ENCODE measurements at places on chromosomes 4 and X.

DNA sequence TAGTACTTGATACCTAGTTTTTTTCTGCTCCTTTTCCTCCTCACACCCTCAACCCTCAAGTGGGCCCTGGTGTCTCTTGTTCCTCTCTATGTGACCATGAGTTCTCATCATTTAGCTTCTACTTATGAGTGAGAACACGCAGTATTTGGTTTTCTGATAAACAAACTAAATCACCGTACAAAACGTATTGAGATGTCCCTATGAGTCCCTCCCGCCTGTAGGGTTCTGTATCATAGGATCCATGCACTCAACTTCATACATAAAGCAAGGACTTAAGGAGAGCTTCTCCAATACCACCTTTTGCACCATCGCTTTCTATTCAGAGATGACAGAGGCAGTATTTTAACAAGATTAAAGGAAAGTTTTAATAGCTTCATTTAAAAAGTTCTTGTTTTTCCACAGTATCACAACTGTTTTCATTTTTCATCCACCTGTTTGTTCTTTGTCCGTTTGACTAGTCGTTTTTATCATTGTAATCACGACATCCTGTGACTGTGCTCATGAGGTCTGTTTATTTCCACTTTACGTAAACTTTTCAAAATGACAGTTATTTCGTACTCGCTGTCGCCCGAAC is 457 bp upstream of the RAB9A start:
- no peak for DNase-seq

DNA sequence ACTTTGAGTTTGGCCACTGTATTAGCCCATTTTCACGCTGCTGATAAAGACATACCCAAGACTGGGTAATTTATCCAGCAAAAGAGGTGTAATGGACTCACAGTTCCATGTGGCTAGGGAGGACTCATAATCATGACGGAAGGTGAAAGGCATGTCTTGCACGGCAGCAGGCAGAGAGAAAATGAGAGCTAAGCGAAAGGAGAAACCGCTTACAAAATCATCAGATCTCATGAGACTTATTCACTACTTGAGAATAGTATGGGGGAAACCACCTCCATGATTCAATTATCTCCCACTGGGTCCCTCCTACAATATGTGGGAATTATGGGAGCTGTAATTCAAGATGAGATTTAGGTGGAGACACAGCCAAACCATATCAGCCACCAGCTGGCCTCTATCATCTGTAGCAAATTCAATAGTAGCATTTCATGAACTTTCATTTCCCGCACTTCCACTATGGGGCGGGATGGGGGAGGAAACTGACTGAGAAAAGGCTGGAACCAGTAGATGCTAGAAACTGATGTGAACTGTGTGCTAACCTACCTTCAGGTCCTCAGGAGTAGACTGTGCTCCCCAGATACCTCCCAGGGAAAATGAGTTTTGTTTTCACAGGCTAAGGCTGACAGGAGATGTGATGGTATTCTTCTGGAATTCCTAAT is 35.3 kb upstream of the LGI2 start:
- DNase-seq: no peak

- peak; percentile 27 for DNase-seq
Observed at GRCh38 chrX:53440621-53441517, 6.7 kb upstream of the HSD17B10 start.

DNA sequence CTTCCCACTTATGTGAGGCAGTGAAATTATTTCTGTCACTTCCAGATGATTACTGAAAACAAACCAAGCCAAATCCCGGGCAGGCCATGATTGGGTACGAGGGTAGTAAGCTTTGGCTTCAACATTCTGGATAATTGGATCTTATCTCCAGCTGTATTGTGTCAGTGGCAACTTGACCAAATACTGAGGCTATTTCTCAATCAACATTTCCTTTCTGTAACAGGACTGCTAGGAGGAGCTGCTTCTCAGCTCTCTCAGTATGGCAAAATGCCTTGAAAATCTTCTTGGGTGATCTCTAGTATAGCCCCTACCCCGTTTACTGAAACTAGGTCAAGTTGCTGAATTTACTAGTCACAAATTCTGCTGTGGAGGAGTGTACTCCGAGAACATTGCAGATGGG is 169.3 kb upstream of the FRMPD4 start:
- no peak for DNase-seq

DNA sequence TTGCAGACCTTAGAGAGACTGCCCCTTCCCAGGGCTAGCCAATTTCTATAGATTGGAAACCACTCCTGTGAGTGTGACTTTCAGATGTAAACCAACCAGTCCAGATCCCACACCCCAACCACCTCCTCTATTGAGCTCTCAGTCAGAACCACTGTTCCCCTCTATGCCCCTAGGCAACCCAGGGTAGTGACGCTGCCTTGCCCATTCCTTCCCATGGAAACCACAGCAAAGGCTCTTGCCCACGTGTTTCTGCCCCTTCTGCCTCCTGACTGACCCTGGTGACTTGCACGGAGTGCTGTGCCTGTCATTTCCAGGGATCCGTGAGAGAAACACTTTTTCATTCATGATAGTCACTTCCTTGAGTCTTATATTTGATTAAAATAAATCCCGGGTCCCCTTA is 32.4 kb downstream of the CYTL1 start:
- no peak for DNase-seq

DNA sequence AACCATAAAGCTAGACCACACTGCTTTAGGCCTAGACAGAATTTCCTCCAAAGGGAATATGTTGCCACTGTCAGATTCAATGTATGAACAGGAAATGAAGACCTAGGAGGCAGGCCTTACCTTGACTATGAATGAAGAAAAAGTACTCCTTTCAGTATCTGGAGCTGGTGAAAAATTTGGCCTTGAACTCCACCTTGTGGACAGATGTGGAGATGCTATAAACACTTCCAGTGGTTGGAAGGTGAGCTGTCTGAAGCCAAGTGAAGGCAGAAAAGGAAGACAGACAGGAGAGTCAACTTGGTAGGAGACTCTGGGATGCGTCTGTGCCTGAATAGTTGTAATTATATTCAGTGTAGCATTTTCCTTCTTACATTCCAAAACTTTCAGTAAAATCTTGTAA is 17.2 kb downstream of the SPIN3 start:
- peak; percentile 2 for DNase-seq

DNA sequence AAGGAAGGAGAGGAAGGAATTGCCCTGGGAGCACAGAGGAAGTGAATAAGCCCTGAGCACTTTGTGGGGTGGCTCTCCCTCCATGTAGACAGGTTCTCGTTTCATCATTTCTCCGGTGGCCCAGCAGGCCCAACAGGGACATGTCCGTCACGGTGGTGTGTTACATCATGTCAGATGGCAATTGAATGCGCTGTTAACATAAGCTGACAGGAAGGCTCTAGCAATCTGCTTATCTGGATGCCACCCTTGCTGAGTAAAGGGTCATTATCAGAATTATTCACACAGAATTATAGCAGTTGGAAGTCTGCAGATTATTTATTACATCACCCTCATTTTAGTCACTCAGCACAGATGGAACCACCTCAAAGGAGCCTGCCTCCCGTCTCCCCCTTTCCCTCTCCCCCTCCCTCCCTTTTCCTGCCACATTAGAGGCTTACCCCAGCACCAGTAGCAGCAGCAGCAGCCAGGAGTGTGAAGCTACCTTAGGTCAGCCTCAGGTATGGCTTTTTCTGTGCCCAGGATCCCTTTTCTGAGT is 124.3 kb upstream of the TRIM2 start:
- DNase-seq: no peak

DNA sequence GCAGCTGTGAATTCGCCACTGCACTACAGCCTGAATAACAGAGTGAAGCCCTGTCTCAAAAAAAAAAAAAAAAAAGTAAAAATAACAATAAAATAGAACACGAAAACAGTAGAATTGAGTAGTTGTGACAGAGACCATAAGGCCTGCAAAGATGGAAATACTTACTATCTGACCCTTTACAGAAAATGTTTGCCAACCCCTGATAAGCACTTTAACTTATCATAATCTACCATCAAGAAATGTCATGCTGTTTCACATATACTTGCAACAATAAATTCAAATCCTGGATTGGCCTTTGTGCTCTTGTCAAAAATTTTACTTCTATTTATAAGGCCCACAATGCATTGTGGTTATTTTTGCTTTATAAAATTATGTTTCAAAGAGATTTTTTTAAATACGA is 75.5 kb downstream of the ING2 start:
- no peak for DNase-seq

DNA sequence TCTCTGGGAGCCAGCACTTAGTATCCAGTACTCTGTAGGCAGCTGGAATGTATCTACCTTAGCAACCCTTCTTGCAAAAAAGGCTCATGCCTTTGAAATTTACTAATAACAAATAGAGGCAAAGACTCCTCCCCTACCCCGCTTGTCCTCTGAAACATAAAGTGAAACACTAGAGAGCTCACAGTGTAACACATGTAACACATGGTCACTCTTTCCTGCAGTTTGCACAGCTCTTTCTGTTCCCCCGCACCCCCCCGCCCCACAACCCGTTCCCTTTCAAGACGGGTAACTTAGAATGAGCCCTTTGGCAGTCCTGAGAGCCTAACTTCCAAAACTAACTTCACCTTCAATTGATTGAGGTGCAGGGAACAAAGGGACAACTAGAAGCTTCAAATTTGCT is 6.0 kb upstream of the BCORL1 start:
- DNase-seq: no peak

DNA sequence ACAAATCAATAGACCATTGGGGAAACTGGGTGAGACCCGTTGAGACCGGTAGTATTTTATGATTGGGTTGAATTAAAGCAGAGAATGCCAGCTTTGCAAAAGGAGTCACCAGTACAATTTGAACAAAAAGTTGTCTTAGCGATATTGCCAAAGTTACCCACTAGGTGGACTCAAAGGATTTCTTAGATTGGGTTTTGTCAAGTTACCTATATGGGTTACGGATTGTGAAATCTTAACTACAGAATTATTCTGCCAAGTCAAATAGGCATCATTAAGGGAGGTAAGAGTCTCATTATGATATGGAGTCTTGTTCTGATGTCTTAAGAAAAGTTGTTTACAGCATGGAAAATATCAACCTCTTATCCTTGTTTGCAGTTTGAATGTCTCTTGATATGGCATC is 15.0 kb upstream of the CT47A1 start:
- no peak for DNase-seq

DNA sequence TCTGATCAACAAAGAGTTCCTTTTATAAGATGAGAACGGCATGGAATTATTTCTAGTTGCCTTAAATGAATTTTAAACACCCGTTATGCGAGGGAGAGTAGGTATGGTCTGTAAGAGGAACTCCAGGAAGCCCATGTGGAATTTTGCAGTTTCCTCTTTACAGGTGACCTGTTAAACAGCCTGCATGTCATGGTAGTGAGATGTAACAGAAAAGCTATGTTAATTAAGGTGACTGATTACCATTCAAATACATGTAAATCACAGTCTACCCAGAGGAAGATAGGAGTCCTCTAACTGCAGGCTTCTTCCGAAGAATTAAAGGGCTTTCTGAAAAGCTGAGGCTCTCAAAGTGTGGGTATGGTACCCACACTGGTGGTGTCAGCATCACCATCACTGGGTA is 163.6 kb downstream of the CBR4 start:
- DNase-seq: no peak

DNA sequence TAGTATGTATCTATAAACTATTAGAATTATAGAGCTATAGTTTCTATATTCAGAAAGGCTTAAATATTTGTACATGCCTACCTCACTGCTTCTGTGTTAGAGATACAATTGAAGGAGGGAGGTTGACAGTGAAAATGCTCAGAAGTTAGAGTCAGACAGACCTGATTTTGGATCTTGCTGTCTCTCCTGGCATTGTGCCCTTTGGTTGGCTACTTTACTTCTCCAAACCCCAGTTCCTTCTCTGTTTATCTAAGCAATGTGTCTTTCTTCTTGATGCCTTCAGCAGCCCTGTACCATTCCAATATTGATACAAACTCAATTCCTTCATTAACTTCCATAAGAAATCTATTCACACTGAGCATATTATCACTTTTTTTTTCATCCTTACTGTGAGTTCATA is 28.7 kb downstream of the CCNG2 start:
- DNase-seq: no peak

GRCh38 chr4:8866421-8866820 is 5.2 kb downstream of the HMX1 start:
- no peak for DNase-seq

DNA sequence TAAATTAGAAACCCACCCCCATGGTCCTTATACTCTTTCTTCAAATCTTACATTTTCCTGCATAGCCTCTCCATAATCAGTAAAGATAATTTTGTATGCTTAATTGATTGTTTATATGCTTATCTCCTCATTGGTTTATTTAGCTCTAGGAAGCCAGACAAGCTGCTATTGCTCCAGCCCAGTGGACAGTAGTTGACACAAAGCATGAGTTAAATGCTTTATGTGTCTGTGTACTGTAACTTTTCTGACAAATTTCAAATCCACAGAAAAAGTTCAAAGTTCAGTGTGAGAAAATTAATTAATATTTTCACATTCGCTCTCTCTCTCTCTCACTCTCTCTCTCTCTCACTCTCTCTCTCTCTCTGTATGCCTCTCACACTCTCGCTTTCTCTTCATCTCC is 181.7 kb downstream of the GABRB1 start:
- DNase-seq: no peak

GRCh38 chr4:156633847-156634246 is 337.8 kb downstream of the PDGFC start:
- peak; percentile 79 for DNase-seq

DNA sequence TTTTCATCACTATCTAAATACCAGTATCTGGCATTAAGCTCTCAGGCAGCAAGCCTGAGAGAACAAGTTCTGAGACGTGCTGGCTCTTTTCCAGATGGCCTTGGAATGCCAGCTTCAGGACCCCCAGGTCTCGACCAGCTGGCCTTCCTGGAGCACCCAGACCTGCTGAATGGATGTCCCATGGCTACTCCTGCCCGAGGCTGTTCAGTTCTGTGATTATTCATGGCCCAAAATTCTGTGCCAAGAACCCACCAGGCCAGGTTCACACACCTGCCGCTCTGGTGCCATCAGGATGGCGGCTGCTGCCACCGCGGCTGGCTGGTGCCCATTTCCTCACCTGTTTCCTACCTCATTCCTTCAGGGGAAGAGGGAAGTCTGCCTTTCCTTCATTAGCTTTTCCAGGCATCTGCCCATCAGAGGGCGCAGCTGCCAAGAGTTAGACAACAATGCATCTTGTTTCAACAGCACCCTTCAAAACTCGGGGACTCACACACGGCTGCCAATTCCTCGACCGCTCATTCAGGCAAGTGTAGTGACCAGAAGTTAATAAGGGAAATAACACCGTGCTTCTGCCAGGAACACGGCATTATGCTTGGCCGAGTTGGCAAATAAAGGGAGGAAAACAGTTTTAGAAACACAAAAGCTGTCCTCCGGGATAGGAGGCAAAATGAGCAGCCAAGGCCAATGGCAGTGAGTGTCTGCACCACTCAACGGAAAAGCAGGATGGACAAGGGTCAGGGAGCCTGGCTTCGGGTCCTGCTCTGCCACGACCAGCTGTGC is 173.8 kb downstream of the NSUN7 start:
- no peak for DNase-seq

- peak; percentile 2 for DNase-seq
Observed at GRCh38 chr4:128163177-128164117, 102.3 kb downstream of the LARP1B start.

- DNase-seq: peak; percentile 31
Observed at GRCh38 chr4:102868153-102868780, 525 bp upstream of the CISD2 start.

GRCh38 chr4:128769011-128769410 is 40.5 kb upstream of the JADE1 start:
- DNase-seq: no peak

Data from SJCRH30 (cell line).